ENCODE measurements at places on chromosomes 16 and 17.

DNA sequence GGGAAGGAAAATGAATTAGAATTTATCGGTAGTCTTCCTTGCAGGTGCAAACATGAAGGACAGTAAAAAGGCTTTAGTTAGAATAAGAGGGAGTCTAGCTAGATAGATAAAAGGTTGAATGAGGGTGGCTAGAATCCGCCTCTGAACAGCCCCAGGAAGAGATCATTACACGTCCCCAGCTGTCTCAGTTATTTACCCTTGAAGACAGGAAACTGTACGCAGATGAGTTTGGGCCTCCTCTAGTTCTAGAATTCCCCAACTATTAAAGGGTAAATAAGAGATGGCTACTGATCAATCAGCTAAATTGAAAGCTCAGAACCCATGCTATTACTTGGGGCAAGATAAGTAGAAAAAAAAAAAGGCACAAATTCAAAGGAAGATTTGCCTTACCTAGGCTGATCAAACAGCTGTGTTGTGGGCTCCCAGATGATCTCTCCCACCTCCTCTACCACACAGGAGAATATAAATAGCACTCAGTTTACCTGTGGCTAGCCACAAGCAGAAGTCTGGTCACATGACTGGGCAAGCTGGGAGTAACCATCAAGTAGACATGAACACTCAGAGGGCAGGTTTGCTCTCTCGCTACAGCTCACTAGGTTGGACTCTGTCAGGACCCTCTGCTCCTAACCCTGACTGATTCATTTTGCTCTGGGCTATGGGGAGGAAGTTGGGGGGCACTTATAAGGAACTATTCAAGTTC lies 17.0 kb downstream of the FAM117A start:
- no peak for DNase-seq

DNA sequence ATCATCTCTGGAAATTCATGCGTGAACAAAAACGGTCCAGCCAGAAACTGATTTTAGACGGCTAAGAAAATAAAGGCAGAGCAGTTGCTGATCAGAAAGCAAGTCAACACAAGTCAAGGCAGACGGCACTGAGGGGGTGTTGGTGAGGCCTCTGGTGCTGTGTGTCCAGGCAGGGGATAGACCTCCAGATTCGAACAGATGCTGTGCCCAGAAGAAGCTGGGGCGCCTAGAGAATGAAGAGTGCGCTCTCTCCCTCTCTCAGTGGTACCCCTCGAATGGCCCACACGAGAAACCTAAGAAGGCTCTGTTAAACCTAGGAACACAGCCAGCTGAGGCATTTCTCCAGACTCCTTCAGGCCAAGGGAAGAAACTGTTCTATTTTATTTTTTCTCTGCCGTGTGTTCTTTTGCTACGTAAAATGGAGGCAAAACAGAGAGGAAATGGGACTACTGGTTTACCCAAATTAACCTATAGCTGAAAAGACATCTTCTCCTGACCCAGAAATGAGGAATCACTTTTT lies 178.3 kb downstream of the PMP22 start:
- no peak for DNase-seq

GRCh38 chr16:89360760-89361435 lies 129.5 kb downstream of the ANKRD11 start:
- no peak for DNase-seq

DNA sequence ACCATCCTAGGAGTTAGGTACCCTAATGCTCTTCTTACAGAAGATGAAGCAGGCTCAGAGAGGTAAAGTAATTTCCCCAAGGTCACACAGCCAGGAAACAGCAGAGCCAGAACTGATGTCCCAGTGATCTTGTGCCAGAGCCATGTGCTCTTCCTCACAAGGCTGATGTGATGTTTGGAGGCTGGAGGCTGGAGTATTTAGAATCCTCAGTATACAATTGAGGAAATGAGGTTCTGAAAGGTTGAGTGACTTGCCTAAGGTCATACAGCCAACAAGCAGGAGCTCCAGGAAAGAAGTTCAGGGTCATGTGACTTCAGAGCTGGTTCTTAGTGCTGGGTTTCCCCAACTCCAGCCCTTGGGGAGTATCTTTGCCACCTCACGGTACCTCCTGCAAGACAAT lies 18.5 kb downstream of the ITPRIPL2 start:
- DNase-seq, result no peak

DNA sequence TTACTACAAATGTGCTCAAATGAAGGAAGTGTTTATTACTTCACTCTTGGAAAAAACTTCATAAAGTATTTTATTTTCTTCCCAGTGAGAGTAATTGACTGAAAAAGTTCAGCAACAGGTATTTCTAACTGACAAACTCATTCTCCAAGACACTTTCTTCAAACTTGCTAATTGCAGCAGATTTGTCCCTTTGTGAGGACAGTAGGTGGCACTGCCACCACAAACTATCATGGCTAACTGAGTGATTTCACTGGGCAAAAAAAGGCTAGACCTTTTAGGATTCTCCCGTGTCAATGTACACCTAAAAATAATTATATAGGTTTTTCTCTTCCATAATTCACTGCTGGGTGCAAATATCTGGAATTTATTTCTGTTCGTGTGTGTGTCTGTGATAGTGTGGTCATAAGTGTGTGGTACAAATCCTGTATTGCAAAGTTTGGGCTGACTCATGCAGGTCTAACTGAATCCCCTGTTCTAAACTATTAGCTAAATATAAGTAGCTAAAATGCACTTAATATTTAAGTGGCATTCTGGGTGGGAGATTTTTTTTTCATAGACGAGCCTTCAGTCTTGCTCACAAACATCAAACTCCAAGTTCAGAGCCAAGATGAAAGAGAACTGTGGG lies 3.9 kb downstream of the HS3ST3A1 start:
- no peak for DNase-seq

GRCh38 chr17:47276868-47277267 lies 23.2 kb downstream of the ITGB3 start:
- no peak for DNase-seq

DNA sequence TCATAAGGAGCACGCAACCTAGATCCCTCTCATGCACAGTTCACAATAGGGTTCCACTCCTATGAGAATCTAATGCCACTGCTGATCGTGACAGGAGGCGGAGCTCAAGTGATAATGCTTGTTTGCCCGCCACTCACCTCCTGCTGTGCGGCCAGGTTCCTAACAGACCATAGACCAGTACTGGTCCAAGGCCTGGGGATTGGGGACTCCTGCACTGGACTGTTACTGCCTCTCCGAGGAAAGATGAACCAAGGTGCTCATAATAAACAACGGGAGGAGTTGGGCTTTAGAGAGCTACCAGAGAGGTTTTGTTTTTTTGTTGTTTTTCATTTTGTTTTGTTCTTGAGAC lies 58.2 kb downstream of the TK2 start:
- no peak for DNase-seq

All from kidney epithelial cell (primary cell).